GM12865 (cell line): ENCODE measurements at places on chromosomes 6 and 20.

DNA sequence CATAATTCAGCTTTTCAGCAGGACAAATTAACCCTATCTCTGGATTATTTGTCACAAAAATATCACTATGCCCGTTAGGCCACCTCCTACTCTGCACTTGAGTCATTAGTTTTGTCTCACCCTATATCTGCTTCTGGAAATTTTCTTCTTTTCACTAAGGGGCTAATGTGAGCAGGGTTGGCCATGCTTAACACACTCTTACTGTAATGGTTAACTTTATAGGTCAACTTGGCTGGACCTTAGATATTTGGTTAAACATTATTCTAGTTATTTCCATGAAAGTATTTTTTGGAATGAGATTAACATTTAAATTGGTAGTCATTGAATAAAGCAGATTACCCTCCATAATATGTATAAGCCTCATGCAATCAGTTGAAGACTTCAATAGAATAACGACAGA is 394.6 kb upstream of the PTCHD4 start:
- DNase-seq, result no peak

GRCh38 chr6:7131390-7131789 is 23.6 kb downstream of the RREB1 start:
- DNase-seq, result no peak

GRCh38 chr20:8361006-8361652 is 229.1 kb downstream of the PLCB1 start:
- DNase-seq, result peak; percentile 14

GRCh38 chr6:127914240-127914639 is 13.4 kb upstream of the THEMIS start:
- no peak for DNase-seq

DNA sequence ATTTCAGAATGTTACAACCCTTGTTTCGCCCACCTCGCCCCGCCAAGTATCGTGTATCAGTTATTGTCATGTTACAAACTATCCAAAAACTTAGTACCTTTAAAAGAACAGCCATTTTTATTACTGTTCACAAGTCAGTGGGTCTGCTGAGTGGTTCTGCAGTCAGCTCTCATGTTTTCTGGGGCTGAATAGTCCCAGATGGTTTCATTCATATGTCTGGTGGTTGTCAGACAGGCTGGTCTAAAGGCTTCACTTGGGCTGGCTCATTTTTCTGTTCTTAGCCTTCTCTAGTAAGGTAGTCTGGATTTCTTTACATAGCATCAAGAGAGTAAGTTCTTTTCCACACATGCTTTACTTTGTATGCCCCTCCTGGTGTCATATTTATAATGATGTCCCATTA is 8.6 kb downstream of the ZNF292 start:
- no peak for DNase-seq

DNA sequence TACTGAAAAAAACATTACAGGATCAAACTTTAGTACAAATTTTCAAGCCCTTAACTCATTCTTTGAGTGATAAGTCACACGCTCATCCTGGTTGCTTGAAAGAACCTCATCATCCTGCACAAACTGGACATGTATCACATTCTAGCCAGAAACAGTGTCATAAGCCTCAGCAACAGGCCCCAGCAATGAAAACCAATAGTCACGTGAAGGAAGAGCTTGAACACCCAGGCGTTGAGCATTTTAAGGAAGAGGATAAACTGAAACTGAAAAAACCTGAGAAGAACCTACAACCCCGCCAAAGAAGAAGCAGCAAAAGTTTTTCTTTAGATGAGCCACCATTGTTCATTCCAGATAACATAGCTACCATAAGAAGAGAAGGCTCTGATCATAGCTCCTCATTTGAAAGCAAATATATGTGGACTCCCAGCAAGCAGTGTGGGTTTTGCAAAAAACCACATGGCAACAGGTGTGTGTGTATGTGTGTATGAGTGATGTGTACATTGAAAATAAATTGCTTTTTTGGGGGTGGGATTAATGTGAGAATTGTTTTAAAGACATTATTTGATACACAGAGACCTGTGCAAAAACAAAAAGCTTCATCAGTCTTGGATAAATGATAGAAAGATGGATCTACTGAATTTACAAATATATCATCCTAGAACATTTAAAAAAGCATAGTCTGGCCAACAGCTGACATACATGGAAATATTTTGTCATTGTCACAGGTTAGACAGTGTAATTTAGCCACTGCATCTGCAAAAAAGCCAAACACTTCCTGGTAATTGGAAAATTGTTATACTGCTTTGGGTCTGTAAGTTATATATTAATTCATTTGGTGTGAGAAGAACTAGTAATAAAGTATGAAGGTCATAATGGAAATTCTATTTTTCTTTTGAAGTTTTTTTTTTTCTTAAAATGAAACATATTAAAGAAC is 50.1 kb downstream of the PHF3 start:
- peak; percentile 77 for DNase-seq

GRCh38 chr6:131948692-131949619 is 2.2 kb downstream of the CCN2 start:
- no peak for DNase-seq

DNA sequence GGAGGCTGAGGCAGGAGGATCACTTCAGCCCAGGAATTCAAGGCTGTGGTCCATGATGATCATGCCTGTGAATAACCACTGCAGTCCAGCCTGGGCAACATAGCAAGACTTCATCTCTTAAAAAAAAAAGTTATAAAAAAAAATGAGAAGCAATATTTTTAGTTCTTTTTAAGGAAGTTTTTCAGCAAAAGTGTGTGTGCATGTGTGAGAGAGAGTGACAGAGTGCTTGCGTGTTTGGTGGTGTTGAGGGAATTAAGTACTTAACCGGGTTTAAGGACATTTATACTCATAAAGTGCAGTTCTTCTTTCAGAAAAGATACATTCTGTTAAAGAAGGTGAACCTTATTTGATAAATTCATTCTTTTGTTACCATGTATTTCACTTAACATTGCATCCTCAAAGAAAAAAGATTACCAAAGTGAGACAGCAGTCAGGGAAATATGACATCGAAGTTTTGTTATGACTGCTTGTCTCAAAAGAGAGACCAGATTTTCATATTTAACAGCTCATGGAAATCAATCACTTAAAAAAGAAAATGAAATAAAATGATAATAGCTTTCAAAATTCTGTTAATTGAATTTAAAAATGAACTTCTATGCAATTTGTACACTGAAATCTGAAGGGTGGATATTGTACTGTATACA is 254.7 kb downstream of the ARHGAP18 start:
- DNase-seq, result no peak

GRCh38 chr6:1701668-1702353 is 92.1 kb downstream of the FOXC1 start:
- no peak for DNase-seq

- no peak for DNase-seq
These were observed 158.6 kb upstream of the PREP start for GRCh38 chr6:105561486-105561885.

- DNase-seq, result no peak
These were observed 13.4 kb downstream of the CASP8AP2 start for GRCh38 chr6:89843070-89843469.

- no peak for DNase-seq
These were observed 2.8 kb downstream of the CDC25B start for GRCh38 chr20:3798908-3799248.

- DNase-seq, result peak; percentile 71
These were observed 47.4 kb downstream of the MYB start for GRCh38 chr6:135228486-135228885.

DNA sequence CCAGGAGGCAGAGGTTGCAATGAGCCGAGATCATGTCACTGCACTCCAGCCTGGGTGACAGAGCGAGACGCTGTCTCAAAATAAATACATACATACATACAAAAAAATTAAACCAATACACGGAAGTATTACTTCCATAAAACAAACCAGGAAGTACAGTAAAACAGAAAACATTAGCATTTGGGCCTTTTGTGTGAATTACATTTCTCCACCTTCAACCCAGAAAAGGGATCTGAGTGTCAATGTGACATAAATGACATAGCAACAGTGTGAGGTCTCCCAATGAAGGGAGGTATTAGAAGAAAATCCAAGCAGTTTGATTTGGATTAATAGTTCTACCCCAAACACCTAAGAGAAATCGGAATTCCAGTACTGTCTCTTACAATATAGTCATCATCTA is 10.1 kb downstream of the CSNK2A1 start:
- DNase-seq, result no peak

DNA sequence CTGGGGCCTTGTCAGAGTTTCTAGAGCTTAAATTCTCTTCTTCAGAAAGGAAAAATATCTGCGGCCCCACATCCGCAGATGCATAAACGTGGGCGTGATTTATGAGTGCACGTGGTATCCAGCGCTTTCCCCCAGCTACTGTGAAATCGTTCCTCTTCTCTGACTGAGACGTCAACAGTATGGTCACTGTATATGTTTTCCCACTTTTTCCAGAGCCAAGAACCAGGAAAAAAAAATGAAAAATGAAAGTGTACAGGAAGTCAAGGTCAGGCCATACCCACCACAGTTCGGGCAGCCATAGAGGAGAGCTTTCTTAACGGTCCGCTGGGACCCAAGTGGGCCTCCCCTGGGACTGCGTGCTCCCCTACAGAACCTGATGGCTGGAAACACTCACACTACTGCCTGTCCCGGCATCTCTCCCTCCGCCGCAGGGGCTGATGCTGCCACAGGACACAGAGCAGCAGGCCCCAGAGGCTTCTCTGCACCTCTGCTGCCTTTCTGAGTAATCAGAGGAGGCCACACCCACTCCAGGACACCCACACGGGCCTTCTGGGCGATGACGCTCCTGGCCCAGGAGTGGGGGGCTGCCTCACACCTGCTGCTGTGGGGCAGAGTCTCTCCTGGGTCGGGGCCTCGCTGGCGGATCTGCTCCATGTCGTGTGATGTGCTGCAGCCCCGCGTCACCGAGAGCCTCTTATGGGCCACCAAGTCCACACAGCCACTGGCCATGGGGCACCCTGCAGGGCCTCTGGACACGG is 16.4 kb upstream of the STX16 start:
- no peak for DNase-seq

DNA sequence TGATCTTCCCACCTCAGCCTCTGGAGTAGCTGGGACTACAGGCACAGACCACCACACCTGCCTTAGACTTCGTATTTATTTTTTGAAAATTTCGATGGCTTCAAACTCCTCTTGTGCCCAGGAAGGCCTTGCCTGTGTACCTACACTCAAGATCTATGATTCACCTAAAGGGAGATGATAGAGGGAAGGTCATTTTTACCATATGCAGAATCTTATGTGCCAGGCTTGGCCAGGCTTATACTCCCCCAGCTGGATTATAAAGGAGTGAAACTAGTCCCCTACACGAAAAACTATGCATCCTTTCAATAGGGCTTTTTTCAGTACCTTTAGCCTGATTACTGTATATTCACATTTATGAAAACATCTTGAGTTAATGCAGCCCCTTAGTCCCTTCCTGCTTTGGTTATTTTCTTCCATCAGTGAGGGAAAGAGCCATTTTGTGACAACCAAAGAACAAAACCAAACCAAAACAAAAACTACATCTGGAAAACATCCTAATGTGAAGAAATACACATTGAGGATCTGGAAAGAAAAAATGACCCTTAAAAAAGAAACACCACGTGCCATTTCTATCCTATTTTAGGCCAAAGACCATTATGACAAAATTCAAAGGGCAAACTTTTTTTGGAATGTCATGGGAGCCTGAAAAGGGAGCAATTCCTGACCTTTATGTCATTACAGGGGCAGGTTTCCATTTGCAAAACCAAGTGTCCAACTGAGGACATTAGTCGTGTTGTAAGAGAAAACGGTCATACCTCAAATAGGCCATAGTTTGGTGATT is 34.7 kb downstream of the RIPOR2 start:
- no peak for DNase-seq

- DNase-seq, result no peak
These were observed 66.2 kb upstream of the PTPRT start for GRCh38 chr20:43255877-43256276.

DNA sequence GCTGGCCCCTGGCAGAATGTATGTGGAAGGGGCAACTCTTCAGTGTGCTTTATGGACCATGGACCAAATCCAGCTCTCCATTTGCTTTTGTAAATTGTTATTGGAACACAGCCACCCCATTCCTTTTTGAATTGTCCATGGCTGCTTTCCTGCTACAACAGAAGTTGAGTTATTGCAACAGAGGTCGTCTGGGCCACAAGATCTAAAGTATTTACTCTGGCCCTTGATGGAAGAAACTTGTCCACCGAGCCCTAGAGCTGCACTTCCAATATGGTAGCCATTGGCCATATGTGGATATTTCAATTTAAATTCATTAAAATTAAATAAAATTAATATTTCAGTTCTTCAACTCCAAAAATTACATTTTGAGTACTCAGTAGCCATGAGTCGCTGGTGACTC is 543.5 kb downstream of the PTPRT start:
- no peak for DNase-seq

DNA sequence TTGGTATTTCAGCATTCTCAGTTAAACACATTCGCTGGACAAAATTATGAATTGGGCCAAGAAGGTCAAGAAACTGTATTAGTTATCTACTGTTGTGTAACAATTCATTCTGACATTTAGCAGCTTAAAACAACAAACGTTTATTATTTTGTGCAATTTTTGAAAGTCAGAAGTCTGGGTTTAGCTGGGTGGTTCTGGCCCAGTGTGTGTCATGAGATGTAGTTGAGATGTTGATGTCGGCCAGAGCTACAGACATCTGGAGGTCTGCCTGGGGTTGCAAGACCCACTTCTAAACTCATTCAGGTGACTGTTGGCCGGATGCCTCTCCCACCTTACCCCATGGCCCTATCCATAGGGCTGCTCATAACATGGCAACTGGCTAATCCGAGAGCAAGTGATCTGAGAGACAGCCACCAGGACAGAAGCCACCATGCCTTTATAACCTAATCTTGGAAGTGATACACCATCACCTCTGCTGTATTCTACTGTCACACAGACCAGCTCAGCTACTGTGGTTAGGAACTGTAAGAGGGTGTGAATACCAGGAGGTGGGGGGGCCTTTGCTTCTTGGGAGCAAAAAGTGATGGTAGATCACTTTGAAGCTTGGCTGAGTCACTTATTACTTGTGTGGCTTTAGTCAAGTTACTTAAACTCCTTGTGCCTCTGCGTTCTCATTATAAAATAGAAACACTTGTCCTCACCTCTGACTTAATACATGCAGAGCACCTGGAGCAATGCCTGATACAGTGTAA is 217.0 kb upstream of the MYLIP start:
- no peak for DNase-seq

GRCh38 chr6:74170118-74170517 is 474.1 kb downstream of the CD109 start:
- no peak for DNase-seq

GRCh38 chr20:57995381-57995977 is 233.0 kb downstream of the ANKRD60 start:
- no peak for DNase-seq

- DNase-seq, result no peak
These were observed 126.5 kb downstream of the CEBPB start for GRCh38 chr20:50317116-50317515.

GRCh38 chr6:119026822-119027221 is 51.6 kb downstream of the FAM184A start:
- no peak for DNase-seq

- peak; percentile 35 for DNase-seq
These were observed 31.8 kb upstream of the HBS1L start for GRCh38 chr6:135086414-135086764.
